ENCODE measurements at places on chromosomes 7 and 10.

- DNase-seq, result no peak
Measured at GRCh38 chr10:88428976-88429375, 154.1 kb downstream of the RNLS start.

DNA sequence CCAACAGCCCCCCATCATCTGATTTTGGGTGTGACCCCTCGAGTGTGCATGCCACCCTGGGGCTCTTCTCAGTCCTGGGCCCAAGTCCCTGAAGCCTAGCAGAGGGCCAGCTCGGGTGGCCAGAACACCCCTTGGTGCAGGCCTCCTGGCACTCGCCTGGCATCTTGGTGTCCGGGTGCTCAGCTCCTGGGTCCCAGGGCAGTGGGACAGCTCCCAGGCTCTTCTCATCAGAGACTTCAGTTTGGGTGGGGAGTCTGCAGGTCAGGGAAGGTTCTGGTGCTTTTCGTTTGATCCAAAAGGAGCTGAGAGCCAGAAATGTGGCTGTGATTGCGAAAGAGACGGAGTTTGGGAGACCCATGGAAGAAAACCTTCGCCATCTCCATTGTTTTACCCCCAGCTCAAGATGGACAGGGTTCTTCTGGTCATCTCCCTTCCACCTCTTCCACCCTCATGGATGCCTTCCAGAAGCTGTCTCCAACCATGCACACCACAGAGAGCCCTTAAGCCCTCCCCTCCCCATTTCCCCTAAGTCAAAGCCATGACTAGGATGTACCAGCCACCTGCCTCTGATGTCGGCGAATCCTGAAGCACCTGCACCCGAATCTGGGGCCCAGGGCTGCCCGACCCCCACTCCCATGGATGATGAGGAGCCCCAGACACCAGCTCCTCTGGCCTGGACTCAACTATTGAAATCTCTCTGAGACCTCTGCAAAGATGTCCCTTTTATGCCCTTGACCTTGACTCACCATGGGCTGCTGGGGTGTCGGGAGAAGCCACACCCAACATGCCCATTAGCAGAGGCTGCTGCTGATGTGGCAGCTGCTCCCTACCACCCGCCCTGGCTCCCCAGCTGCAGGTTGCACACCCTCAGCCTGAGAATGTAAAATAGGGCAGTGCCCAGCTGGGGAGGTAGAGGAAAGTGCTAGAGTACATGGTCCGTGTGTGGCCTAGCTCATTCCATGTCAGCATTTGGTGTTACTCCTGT is 55.3 kb downstream of the ADCYAP1R1 start:
- no peak for DNase-seq

DNA sequence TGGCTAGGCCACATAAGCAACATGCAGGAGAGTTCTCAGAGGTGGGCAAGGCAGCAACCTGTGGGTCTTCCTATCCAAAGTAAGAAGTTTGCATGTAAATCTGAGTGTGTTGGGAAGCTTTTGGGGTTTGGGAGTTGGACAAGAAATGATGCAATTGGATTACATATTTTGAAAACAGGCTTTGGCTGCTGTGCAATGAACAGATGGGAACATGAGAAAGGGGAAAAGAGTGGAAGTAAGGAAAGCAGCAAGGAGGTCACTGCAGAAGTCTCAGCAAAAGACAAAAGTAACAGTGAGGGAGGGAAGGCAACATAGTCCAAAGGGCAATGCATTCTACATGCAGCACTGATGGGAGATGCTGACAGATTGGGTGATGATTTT is 61.1 kb upstream of the C10orf90 start:
- DNase-seq, result no peak

- DNase-seq, result no peak
Measured at GRCh38 chr10:122650331-122650730, 49.3 kb downstream of the C10orf120 start.

DNA sequence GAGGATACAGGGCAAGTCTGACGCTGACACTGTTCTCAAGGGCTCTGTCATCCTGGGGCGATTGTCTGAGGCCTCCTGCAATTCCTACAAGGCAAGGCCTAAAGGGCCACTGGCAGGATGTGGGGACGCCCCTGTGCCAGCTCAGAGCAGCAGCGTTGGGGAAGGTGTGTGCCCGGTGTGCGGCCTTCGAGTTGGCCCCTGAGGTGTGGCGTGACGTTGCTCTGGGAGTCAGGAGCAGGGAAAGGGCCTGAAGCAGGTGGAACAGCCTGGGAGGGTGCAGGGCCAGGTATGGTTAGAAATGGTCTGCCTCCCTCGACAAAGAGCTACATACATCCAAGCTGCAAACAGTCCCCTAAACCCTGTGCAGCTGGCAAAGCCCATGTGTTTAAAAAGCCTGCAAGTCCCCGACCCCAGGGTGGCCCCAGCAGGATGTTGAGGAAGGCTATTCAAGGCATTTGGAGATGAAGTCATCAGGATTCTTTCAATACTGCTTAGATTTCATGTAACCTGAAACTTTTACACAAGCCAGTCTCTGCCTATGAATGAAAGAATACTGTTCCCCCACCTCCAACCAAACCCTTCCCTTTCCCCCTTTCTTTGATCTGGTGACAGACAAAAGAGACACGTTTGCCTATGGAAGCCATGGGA is 142.5 kb upstream of the TNS3 start:
- DNase-seq, result no peak

DNA sequence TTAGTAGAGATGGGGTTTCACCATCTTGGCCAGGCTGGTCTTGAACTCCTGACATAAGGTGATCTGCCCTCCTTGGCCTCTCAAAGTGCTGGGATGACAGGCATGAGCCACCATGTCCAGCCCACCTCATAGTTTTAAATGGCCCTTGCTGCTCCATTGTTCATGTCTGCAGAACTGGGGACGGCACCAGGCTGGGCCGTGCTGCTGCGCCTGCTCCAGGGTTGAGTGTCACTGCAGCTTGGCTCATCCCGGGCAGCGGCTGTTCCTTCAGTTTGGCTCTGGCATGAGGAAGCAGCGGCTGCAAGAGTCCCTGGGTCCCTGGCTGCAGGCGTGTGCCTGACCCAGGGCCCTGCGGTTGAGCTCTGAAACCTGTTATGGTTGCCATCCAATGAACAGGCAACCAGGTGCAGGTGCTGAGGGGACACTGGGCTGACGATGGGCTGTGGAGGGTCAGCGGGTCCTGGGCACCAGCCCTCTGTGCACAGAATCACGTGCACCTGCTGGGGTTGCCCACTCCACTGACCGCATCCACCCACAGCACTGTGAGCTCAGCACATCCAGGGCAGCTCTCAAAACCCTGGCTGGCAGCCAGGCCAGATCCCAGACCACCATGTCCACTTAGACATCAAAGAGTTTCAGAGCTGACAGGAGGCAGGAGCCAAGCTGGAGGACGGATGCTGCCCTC is 70.2 kb upstream of the PPP2R2D start:
- no peak for DNase-seq

DNA sequence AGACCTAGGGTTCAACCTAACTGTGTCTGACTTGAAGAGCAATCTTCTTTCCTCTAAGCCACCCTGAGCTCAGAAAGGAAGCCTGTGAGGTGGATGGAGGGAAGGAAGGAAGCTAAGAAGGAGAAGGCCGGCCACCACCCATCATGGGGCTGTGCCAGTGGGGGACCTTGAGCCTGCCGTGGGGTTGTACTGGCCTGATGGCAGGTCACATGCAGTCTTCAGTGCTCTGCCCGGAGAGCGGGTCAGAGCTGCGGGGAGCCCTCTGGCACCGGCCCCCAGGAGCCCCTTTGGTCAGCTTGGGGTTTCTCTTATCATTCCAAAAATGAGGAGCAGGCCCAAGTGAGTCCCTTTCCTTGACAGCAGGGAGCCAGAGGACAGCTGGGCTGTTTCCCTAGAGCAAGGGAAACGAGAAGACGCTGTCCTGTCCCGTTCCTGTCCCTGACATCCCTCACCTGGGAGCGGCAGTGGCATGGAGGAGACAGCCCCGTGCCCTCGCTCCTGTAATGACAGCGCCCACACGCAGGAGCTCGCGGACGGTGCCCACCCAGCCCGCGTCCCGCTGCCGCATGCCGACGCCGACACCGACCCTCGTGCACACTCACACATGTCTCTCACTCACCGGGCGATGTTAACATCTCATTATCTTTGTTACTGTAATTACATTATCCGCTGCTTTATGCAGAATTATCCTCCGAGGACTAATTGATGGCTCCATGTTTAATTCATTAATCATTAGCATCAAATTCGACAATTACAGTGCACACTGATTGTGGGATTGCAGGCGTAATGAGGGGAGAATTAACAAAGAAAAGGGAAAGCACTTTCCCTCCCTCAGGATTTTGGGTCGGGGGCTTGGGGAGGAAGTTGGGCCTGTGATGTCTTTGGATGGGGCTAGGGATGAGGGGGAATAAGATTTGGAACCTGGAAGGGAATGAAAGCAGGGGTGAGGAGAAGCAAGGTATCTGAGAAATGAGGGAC is 31.3 kb downstream of the GBX1 start:
- DNase-seq, result no peak

GRCh38 chr7:79528421-79528820 is 75.0 kb upstream of the MAGI2 start:
- DNase-seq, result peak; percentile 19

GRCh38 chr10:104033966-104034365 is 51.7 kb downstream of the COL17A1 start:
- no peak for DNase-seq
